Activated CD4-positive, alpha-beta T cell treated with anti-CD3 and anti-CD28 coated beads, Interleukin-2, amount 10 ng/mL, durations not matched to agents 7 days and 5 days (primary cell): ENCODE measurements at places on chromosomes 3 and 15.

DNA sequence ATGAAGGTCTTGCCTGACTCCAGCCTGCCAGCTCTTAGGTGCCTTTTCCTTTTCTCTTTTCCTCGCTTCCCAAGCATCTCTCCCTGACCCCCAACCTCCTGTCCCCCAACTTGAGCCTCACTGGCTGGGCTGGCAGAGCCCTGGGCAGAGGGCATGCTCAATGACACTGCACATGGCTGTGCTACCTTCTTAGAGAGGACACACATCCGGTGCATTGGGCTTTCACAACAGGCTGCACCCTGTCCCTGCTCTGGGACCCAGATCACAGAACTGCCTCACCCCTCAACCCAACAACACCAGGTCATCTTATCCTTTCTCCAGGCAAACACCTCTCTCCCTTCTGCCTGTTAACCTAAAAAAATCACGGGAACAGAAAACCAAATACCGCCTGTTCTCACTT, 7.5 kb upstream of the ANKDD1A start:
- no peak for DNase-seq

DNA sequence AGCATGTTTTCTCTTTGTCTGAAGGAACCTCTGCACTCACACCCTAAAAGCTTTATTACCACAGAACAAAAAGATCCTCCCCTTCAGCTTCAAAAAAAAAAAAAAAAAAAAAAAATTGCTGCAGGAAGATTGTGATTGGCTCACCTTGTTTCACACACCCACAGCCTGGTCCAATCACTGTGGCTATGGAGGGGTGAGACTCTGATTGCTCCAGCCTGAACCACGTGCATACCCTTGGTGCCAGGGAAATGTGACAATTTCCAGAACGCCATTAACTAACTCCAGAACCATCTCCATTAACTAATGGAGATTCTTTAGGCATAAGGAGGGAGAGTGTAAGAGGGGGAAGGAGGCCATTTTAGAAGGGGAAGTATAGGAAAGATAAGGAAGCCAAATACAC, 106.5 kb upstream of the CRBN start:
- no peak for DNase-seq

DNA sequence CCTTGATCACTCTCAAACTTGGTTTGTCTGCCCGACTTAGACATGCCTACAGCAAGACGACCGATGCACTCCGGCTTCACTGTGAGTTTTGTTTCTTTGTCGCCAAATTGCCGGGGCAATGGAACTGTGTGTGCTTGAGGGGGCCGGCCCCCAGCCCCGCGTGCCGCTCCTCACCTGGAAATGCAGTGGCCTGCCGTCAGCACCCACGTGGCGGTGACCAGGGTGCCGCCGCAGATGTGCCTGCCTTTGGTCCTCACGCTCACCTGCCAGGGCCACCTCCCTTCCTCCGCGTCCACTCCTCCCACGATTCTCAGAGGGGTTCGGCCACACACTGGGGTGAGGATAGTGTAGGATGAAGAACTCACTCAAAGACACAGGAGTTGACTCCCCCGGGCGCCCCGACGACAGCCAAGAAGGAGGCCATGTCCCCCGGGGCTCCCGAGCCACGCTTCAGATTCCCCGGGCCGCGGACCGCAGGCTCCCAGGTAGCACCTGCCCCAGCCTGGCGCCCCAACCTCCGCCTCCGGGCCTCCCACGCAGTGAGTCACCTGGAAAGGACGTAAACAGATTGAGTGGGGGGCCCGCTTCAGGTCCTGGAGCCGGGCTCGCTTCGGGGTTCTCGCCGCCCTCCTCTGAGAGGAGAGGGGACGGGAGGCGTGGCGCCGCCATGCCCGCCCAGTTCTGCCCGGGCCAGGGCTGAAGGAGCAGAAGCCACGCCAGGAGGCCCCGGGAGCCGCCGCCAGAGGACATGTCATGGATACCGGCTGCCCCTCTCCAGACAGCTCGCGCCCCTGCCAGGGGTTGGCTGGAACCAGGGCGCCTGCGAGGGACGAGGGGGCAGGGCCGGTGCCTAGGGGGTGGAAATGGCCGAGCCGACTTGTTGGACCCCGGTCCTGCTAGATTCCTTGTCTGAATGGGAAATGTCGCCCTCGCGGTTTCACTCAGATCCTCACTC, 29.6 kb downstream of the MYL3 start:
- DNase-seq: no peak

GRCh38 chr3:161409069-161409468, 37.8 kb upstream of the SPTSSB start:
- DNase-seq: peak; percentile 56

- no peak for DNase-seq
Measured at GRCh38 chr3:197222937-197223370, 75.5 kb downstream of the DLG1 start.

DNA sequence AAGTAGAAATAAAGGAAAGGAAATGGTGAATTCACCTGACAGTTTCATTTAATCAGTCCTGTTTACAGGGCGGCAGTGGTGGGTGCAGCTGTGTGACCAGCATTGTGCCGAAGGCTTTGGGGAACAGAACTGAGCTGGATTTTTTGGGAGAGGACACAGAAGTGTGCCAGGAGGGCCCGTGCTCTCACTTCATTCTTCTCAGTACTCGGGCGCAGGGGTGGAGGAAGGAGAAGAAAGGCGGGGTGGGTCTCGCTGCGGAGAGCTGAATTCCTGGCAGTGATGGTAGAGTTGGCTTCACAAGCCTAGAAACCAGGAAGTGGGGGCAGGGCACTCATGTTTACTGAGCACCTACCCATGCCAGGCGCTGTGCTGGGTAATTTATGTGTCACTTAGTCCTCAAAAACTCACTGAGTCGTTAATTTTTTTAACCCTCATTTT, 64.6 kb downstream of the CRTC3 start:
- peak; percentile 92 for DNase-seq

DNA sequence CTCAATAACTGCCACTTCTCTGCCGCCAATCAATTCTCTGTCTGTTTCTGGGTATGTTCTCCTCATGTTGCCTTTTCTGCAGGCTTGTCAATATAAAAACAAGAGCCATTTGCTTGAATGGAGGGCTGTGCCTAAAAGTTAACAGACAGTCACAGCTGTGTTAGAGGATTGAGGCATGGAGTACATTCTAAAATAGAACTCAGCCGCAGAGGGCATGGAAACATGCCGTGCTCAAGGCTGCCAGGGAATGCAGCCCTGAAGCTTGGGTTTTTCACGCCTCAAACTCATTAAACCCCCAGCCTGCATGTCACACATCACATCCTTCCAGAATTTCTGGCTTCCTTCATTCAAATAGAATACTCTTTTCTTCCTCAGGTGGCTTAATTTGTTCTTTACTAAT, 166.6 kb downstream of the TPRG1 start:
- no peak for DNase-seq

DNA sequence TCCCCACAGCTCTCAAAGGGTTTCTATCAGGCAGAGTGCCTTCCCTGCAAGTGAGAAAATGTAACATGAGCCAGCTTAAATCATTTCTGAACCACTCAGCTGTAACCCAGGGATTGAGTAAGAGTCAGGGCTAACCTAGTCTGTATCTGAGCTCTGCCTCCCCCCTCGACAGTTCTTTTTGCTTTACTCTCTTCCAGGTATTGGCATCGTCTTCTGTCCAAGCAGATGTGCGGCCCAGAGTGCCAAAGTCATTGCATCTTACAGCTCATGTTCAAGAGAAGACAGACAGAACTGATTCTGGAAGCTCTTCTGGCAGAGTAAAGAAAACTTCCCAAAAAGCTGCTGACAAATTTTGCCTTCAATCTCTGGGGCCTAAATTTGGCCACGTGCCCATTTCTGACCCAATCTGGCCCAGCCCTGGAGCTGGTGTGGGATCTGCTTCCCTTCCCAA, 74.8 kb downstream of the ABHD5 start:
- DNase-seq: no peak

DNA sequence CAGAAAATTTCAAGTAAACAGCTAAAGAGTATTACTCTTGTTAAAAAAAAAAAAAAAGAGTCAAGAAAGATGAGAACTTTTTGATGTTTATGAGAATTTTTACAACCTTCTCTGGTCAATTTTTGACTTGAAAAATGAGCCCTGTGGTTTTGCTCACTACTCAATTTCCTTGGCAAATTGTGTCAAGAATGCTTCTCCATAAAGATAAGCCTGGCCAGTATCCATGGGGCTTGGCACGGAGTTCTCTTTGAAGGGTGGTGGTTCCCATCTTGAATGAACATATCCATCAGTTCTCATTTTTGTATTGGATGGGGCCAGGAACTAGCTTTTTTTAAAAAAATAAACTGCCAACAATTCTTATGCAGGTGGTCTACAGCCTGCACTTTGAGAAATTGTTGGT, 179.9 kb downstream of the RYR3 start:
- DNase-seq: no peak

DNA sequence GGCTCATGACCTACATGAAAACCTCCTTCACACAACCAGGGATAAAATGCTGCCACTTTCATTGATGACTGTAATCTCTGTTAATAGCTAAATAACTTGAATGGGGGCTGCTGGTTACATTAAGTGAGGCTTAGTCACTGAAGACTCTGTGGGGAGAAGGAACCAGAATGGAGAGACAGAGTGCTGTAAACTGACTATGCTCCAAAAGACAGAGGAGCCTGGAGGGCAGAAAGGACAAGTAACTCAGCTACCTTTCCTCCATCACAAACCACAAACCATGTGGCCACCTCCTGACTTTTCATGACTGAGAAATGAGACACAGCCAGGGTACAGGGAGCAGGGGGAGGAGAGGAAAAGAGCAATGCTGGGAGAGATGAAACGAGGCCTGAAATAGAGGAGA, 97.1 kb upstream of the TRIM42 start:
- DNase-seq: no peak

DNA sequence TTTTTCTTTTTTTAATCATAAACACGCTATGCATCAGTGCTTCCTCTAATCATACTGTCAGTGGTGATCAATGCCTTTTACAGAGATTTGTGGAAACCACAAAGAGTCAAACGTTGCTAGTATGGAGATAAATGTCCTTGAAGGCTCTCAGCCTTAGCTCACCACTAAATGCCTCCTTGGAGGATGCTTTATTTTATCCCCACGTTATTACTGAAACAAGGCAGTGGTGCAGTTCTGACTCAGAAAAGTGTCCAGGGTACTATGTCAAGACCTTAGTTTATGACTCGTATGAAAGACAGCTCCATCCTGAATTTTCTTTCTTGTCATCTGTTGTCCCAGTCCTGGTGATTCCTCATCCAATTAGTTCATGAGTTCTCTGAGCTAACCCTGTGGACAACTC, 1146.7 kb downstream of the IGSF11 start:
- DNase-seq: no peak

DNA sequence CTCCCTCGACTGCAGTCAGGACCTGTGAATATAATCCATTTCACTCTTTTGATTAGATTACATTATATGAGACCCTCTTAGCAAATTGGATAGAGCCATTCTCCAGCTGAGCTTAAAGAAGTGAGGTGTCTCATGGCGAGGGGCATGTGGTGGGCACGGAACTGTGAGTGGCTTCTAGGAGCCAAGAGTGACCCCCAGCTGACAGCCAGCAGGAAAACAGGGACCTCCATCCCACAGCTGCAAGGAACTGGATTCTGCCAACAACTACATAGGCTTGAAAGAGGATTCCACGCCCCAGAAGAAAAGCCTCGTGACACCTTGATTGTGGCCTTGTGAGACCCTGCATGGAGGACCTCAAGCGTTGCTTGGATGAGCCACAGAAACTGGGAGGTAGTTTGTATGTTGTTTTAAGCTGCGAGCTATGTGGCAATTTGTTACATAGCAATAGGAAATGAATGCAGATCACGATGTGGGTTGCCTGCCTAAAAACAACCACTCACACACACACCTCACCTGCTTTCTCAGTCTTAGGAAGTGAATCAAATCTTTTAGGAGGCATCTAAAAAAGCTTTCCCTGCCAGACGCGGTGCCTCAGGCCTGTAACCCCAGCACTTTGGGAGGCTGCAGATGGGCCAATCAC, 84.2 kb upstream of the BHLHE40 start:
- DNase-seq: no peak

GRCh38 chr3:73055583-73055982, 5.9 kb upstream of the EBLN2 start:
- no peak for DNase-seq

DNA sequence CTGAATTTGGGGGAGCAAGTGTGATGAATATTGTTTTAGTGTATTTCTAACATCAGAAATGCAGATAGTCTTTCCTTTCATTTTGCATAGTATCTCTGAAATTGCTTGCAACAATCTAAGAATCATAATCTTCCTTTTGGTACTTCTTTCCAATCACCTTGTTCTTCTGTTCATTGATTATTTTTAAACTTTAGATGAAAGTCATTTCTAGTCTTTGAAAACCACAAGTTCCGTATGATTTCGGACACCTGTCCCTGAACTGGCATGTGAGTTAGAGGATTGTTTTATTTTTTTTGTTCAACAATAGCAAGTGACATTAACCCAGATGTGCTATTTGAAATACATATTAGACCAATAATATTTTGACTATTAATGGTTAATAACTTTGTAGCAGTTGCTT, 329.7 kb downstream of the UNC13C start:
- DNase-seq: no peak

DNA sequence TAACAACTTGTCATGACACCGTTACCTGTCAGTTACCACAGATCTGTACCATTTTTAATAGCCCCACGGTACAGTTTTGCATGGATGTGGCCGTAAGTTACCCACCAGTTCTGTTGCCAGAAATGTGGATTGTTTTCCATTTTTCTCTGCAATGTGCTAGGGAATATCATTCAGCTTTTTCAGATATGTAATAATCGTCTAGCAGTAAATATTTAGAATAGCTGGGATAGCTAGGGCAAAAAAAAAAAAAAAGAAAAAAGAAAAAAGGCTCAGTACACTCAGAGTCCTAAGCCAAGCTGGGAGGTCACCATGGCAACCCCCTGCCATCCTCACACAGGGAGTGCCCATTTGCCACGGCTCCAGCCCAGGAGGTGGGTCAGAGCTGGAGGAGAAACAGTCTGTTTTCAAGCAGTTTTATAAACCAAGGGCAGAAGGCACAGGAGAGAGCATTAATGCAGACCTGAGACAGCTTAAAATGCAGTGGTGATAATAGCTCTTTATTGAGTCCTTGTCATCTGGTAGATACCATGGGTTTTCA, 25.2 kb downstream of the PAQR5 start:
- DNase-seq: no peak

DNA sequence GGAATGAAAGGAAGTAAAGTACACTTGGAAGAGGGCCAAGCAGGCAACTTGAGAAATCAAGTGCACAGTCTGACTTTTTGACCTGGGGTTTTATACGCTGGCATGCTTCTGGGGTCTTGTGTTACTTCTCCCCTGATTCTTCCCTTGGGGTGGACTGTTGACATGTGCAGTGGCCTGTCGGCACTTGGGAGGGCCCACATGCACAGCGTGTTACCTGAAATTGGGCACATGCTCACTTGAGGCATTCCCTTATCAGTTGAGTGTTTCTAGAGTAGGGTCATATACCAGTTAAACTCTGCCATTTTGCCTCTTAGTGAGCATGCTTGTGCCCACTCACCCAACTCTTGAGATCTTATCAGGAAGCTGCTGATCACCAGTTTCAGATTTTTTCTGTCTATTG, 329.1 kb upstream of the SOX2 start:
- no peak for DNase-seq
